ENCODE measurements at places on chromosomes 3 and 15.

GRCh38 chr3:30835667-30836066, 58.8 kb downstream of the GADL1 start:
- no peak for DNase-seq

GRCh38 chr3:143036557-143036956, 35.2 kb downstream of the U2SURP start:
- no peak for DNase-seq

DNA sequence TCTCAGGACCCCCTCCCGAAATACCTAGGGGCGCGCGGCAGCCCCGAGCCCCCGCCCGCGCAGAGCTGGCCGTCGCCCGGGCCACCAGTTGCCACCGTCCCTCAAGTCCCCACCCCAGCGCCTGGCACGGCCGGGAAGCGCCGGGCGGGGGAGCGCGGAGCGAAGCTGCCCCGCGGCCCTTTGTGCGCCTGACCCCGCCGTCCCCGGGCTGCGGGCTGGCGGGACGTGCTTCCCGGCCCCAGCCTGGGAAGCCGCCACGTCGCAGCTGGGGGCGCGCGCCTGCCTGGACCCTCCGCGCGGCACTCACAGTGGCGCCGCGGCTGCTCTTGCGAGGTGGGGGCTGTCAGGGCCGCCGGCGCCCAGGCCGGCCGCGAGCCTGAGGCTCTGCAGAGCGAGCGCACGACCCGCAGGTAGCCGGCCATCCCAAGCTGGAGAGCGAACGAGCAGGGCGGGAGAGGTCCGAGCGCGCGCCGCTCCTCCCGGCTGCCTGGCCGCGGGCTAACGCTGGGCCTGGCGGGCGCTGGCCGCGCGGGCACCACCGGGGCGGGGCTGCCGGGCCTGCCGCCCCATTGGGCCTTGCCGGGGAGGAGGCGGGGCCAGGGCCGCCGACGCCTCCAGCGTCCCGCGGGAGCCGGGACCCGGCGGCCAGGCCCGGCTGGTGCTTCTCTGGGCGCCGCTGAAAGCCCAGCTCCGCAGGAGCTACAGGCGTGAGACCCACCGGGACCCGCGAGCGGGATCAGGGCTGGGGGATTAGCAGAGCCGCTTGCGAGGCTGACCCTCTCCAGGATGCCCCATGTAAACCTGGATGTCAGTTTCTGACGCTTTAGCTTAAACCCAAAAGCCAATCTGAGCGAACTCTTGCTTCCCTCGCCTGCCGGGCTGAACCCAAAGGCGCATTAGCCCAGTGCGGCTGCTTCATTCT, at the start of gene IDH2:
Gene IDH2 (minus strand): TSS at position 500 of the 922 bp plus-strand sequence. CDS start 78 bp downstream, at position 422.
- peak; percentile 59 for DNase-seq

DNA sequence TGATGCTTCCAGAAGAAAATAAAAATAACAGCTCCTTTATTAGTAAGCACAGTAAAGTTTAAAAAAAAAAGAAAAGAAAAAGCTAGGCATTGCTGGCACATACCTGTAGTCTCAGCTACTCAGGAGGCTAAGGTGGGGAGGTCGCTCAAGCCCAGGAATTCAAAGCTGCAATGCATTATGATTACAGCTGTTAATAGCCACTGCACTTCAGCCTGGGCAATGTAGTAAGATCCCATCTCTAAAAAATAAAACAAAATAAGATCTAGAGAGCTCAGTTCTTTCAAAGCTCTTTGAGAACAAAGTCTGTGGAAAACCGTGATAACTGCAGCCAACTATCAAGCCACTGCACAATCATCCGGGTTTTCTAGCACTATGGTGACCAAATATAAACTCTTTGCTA, 212.2 kb downstream of the ZMAT3 start:
- DNase-seq, result no peak

DNA sequence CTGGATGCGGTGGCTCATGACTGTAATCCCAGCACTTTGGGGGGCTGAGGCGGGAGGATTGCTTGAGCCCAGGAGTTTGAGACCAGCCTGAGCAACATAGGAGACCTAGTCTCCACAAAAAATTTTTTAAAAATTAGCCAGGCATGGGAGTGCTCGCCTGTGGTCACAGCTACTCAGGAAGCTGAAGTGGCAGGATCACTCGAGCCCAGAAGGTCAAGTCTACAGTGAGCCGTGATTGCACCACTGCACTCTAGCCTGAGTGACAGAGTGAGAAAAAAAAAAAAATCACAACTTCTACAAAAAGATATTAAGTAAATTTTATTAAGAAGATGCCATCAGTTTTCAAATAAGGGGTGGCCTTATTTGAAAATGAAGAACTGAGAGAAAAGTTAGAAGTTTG, 11.9 kb upstream of the PLA2G4D start:
- no peak for DNase-seq
